NCI-H446 treated with DMSO at 0.1 percent for 48 hours (cell line): ENCODE measurements at places on chromosomes 1 and 21.

GRCh38 chr1:33349081-33349759 is 28.3 kb upstream of the A3GALT2 start:
- no peak for DNase-seq

GRCh38 chr1:230441183-230442029 is 15.3 kb upstream of the PGBD5 start:
- DNase-seq = no peak

DNA sequence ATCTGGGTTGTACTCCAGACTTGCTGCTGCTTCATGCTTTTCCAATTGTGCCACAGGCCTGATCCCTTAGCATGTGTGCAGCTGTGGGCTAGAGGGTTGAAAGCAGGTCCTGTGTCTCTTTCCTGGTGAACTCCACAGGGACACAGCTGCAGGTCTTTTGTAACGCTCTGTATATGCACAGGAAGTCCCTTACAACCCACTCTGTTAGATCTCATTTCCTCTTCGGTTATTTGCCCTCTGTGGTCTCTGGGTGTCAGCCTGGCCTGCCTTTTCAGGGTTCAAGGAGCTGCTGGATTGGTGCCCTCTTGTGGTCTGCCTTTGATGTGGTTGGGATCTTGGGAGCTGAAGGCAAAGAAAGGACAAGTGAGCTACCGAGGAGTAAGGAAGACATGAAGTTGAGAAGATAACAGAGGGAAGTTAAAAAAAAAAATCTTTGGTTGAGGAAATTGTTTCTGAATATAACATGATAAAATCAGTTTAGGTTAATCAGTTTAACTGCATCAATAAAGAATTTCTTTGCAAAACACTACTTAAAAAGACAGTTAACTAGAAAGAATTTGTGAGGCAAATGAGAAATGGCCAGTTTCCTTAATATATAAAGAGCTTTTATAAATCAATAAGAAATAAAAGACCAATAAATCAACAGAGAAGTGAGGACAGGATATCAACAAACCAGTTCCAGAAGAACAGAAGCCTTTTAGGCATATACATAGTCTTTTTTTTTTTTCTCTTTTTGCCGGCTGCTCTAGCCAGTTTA is 44.1 kb downstream of the UCK2 start:
- no peak for DNase-seq

DNA sequence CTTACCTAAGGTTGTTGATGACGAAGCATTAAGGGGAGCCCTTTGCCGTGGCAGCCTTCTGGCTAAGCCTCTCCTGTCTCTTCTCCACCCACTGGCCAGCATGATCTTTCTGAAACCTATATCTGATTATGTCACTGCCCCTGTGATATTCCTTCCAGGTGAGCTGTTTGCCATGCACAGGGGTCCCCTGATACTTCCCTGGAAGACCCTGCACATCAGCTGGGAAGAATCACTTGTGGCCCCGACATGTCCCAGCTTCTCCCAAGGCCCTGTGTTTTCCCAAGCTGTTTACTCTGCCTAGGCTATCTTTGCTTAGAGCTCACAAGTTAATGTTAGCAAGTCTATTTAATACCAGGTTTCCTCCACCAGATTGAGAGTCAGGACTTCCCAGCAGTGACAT is 12.3 kb downstream of the RD3 start:
- no peak for DNase-seq

- DNase-seq = no peak
Observed at GRCh38 chr1:198701250-198701649, 62.4 kb downstream of the PTPRC start.

DNA sequence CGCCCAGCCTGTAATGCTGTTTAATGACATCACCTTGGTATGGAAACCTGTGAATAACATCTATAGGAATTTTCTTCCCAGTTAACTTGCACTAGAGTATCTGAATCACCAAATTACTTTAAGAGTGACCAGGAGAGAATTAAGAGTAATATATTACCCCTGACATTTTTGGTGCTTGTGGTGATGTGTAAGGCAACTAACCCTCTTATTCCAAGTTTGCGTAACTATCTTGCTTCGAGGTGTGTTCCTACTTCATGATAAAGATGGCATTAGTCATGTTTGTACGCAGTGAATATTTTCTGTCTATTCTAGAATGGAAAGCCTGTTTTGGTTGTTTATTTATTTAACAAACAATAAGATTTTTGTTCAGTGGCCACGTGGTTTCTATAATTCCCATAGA is 131.3 kb downstream of the ZP4 start:
- no peak for DNase-seq

DNA sequence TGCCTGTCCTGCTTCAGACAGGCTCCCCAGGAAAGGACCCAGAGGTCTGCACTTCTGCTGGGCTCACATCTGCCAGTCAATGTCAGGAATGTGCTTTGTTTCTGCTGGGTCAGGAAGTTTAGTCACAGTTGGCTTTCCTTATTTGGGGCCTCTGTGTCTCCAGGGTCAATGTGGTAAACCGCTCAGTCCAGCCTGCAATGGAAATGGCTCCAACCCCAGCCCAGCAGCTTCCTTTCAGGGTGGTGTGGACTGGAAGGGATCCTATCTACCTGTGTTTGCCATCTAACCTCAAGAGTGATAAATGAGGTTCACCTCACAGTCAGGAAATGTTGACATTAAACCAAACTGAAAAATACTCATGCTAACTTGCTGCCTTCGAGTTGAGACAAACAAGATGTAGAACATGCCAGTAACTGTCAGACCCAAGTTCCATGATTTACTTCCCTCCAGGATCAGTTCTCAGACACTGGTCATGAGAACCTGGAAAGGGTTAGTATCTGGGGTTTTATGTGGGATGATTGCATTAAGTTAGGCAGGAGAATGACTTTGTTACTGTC is 20.3 kb downstream of the ENO1 start:
- no peak for DNase-seq

DNA sequence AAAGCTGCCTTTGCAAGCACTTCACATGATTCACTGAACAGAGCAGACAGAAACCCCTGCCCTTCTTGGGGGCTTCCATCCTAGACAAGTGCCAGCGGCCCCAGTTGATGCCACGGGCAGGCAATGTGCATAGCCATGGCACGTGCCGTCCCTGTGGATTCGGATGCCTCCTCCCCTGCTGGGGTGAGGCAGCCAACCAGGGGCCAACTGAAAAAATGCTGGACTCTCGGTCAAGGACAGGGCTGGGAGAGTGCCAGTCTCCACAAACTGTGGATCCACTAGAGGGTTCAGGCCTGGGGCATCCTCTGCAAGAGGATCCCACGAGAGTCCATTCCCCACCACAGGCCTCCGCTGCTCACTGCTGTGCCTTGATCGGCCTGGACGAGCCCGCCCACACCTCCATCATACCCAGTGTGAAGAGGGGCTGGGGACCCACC is 3.8 kb downstream of the JMJD4 start:
- no peak for DNase-seq

- DNase-seq = no peak
Observed at GRCh38 chr21:43930074-43930847, 65.2 kb downstream of the AGPAT3 start.

GRCh38 chr1:1058921-1059493 is 15.1 kb downstream of the RNF223 start:
- no peak for DNase-seq

GRCh38 chr1:50271337-50271736 is 151.9 kb downstream of the DMRTA2 start:
- peak; percentile 38 for DNase-seq

- DNase-seq = no peak
Observed at GRCh38 chr1:6446665-6447015, 19.3 kb downstream of the TNFRSF25 start.

DNA sequence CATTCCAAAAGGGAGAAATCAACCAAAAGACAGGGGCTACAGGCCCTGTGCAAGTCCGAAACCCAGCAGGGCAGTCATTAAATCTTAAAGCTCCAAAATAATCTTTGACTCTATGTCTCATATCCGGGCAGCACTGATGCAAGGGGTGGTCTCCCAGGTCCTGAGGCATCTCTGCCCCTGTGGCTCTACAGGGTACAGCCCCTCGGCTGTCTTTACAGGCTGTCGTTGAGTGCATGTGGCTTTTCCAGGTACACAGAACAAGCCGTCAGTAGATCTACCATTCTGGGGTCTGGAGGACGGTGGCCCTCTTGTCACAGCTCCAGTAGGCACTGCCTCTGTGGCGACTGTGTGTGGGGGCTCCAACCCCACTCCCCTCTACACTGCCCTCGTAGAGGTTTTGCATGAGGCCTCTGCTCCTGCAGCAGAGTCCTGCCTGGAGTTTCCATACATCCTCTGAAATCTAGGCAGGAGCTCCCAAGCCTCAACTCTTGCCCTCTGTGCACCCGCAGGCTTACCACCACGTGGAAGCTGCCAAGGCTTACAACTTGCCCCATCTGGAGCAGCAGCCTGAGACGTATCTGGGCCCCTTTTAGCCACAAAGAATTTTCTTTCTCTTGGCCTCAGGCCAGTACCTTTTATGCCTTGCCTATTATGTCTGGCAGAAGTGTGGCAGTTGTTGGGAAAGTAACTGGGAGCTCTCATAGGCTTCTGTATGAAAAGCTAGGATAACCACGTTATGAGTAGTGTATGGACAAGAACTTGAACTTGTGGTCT is 52.5 kb downstream of the POU2F1 start:
- peak; percentile 87 for DNase-seq

DNA sequence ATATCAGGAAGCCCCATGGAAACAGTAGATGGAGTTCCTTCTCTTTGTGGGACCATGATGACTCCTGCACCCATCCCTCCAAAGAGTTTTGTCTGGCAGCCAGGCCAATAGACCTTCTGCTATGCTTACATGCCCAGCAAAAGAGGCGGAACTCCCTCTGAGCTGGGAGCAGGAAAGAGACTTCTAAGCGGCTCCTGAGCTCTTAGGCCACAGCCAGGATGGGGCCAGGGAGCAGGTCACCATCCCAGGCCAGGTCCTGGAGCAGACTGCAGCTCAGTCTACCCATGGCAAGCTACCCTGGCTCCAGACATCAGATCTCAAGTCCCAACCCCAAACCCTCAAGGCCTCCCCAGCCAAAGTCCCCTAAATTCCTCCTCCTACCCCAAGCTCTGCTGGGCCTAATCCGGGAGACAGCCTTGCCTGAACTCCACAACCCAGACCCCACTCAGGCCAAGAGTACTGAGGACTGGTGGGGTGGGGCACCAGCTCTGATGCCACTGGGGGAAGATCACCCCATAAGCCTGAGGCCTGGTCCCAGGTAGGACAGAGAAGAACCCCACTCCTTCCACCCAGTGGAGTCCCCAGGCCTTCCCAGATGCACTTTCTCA is 387.9 kb downstream of the MATN1 start:
- no peak for DNase-seq
